Fibroblast of villous mesenchyme (primary cell): ENCODE measurements at places on chromosomes 2 and 18.
A peak's percentile ranks its signal among the peaks of the same experiment; 100 is the strongest.

DNA sequence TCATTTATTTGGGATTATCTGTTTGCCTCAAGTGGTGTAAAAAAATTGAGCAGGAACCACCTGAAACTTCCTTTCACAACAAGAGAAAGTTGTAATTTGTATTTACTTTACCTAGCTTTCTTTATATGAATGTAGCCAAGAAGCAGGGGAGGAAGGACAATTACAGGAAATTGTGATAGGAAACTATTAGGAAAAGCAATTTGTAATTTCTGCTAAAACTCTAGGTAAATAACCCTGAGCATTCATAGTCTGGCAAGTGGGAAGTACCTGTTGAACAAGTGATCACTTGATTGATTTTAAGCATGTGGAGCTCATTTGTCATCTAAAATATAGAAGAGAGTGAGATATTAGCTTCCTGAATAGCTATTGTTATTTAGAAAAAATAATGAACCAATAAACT lies 5.0 kb downstream of the TFPI start:
- no peak for DNase-seq

DNA sequence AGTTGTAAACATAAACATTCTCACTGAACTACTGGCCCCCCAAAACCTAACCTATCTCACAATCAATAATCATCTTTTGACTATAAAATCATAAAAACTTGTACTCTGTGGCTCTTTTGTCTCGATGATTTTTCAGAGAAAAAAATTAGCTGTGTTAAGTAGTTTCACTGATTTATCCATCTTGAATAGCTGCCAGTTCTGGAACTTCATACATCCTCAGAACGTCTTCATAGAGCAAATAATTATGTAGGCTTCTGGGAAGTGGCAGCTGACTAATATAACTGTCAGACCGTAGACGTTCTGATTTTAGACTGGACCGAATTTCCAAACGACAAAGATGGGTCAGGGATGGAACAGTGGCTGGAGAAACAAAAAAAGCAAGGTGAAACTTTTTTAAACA lies 97.3 kb upstream of the CHAC2 start:
- DNase-seq: peak; percentile 80

GRCh38 chr2:4219101-4219500 lies 515.7 kb downstream of the DCDC2C start:
- DNase-seq: no peak

- DNase-seq: peak; percentile 93
Observed at GRCh38 chr2:232013701-232014353, 52.3 kb downstream of the DIS3L2 start.

GRCh38 chr2:73947412-73948018 lies 20.8 kb downstream of the DGUOK start:
- no peak for DNase-seq

DNA sequence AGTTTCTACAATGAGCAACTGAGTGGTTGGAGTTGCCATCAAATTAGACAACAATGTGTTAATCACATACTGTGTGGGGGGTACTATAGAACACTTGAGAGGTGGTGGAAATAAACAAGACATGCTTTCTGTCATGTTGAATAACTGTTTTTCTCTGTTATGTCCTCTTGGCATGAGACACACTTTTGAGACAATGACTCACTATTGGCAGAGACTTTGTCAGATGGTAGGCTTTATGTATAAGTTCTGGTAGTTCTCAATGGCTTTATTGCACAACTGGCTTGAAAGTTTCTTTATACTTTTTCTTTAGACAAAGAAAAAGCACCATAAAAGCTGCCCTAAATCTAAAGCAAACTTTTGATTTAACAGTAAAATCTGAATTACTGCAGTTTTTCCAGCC lies 578.7 kb downstream of the ADCYAP1 start:
- DNase-seq: no peak

- no peak for DNase-seq
Observed at GRCh38 chr2:207291625-207292252, 126.0 kb upstream of the KLF7 start.

GRCh38 chr18:23816740-23817139 lies 127.5 kb downstream of the LAMA3 start:
- DNase-seq: no peak

DNA sequence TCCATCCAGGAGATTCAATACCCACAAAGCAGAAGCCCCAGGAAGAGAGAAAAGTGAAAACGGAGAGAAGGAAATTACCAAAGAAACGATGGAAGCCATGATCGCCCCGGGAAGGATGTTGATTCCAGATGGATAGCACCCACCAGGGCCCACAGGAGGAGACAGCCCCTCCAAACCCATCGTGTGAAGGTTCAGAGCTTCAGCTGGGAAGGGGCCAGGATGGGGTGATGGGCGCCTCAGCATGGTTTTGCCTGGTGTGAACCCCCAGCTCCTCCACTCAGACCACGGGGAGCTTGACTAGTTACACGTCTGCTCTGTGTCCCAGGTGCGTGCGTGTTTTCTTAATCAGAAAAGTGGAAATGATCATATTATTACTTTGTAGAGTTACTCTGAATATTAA lies 264.5 kb downstream of the EIPR1 start:
- no peak for DNase-seq

GRCh38 chr2:230600285-230600684 lies 112.4 kb upstream of the CAB39 start:
- DNase-seq: no peak

DNA sequence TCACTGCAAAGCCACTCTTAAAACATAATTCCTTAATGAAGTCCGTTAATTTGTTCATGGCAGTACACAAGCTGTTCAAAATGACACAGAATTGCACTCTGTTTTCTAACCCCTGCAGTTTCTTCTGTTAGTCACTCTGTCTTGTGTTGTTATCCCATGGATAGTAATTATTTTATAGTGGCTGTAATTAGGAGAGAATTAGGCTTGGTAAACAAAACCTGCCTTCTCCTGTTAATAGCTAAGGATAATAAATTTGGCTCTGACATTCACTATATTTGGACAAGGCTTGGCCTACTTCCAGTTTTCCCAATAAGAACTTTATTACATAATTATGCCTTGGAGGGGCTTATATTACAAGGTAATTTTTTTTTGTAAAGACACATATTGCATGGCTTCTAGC lies 330.3 kb upstream of the FIGN start:
- no peak for DNase-seq

DNA sequence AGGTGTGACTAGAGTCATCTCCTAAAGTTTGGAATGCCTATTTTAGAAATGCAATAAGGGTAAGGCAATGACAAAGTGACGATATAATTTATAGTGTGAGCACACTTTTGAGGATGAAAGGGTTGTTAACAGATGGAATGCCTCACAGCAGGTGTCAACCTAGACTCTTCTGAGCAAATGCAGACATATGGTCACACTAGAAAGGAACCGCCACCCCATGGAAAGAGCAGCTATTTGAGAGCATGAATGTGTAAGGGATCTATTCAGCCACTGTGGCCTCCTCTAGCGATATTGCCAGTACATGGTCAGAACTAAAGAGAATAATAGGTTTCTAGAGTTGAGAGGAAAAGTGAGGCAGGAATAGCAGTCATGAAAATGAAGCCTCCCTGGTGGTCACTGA lies 18.5 kb downstream of the DSG2 start:
- no peak for DNase-seq

DNA sequence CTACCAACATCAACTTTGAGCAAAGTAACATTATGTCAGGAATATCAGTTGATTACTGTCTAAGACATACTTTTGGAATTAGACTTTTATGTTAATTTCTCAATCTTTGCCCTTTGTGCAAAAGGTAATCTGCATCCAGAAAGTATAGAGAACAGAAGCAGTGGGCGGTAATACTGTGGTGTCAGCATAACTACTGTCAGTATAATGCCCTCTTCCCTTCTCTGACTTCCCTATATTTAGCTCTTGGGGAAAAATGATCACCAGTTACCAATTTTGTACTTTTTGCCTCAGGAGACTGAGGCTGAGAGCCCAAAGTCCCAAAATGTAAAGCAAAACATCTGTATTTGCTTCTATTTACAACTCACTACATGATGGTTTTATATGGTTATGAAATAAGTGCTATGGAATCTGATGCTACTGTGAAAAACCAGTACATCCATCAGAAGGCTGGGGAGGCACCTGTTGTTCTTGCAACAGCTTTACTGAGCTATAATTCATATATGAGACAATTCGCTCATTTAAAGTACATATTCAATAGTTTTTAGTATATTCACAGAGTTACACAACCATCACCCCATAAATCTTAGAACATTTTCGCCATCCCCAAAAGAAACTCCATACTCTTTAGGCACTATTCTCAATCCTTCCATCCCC lies 51.3 kb upstream of the CD302 start:
- no peak for DNase-seq

DNA sequence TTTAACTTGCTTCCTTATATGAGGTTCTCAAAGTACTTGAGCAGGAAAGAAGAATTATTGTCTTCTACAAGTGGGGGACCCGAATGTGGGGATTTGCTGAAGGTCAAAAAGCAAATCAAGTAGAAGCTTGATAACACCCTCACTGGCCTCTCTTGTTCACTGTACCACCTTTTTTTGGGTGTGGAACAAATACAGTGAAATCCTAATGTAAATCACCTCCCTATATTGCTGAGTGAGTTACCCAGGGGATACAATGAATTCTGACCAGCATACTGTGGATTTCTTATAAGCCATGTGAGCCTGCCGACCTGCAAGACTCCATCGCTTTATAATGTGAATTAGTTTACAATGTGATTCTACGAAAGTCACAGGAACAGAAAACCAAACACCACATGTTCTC lies 66.5 kb downstream of the DOCK10 start:
- no peak for DNase-seq

GRCh38 chr2:22829791-22830190 lies 555.2 kb upstream of the KLHL29 start:
- DNase-seq: no peak

GRCh38 chr2:66523990-66524389 lies 89.1 kb downstream of the MEIS1 start:
- DNase-seq: no peak
